Non-pigmented ciliary epithelial cell (primary cell): ENCODE measurements at places on chromosomes 13 and 19.

DNA sequence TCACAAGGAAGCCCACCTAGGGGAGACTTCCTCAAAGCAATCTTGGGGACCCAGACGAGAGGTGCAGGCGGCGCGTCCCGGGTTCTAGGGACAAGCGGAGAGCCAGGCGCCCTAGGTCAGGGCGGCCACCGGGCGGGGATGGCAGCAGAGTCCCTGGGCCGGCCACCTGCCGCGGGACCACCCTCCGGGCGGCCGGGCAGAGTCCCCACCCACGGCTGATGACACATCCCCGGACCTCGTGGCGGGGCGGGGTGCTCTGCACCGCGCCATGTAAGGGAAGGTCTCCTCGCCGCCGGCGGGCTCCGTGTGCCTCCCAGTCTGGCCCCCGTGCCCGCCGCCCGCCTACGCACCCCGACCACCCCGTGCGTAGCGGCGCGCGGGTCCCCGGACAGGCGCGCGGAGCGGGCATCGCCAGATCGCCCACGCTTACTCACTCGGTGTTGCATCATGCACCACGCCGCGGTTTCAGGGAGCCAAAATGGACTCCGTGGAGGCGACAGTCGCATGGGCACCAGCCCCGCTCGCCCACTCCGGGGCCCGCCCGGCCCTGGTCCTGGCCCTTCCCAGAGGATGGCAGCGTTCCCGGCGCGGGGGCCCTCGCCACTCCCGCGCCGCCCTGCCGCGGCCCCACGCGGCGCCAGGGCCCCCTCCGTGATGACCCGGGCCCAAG, 643 bp downstream of the SLC7A1 start:
- no peak for DNase-seq

- DNase-seq: no peak
Measured at GRCh38 chr13:73940098-73940497, 194.1 kb downstream of the KLF12 start.

- DNase-seq: no peak
Measured at GRCh38 chr19:1715540-1715939, 37.8 kb upstream of the ONECUT3 start.

DNA sequence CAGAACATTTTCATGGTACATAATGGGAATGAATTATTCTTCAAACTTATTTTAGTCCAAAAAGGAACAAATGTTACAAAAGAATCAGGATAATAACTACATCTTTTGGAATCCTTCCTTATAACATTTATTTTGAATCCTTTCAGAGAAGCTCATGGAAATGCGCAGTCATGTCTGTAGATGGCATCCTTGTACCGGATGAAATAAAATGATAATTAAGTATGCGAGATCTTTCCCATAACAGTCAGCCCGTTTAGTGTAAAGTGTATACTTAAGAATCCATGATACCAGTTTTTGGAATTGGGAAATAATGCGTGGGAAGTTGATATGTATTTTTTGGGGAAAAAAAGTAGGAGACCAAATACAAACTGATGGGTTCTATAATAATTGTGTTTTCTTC, 418.8 kb downstream of the GPC5 start:
- no peak for DNase-seq

DNA sequence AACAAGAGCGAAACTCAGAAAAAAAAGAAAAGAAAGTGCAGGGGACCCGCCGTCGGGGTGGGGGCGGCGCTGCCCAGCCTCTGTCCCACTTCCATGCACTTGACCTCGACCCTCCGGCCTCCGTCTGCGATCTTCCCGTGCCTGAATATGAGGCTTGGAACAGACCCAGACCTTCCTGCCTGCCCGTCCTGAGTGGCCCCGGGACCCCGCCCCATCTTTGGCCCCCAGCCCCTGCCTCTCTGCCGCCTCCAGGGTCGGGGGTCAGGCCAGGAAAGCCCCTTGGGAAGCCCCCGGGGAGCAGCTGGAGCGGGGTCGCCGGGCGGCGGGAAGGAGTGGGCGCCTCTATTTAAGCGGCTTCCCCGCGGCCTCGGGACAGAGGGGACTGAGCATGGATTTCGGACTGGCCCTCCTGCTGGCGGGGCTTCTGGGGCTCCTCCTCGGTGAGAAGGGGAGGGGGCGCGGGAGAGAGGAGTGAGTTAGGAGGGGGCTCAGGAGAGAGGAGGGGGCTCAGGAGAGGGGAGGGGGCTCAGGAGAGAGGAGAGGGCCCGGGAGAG, at the start of gene MADCAM1:
TSS of gene MADCAM1 (plus strand) at position 375 of the 554 bp plus-strand sequence. CDS start at position 389, 14 bp downstream.
- no peak for DNase-seq

- DNase-seq: no peak
Measured at GRCh38 chr13:111326981-111327642, 6.7 kb downstream of the TEX29 start.
